ENCODE measurements at places on chromosomes 7 and 10. TPM values are rescaled to one million over a fixed set of nuclear protein-coding genes. Genes with fewer than 3 reads are reported as not detected.

The NME8 gene
- not detected for total RNA-seq

DNA sequence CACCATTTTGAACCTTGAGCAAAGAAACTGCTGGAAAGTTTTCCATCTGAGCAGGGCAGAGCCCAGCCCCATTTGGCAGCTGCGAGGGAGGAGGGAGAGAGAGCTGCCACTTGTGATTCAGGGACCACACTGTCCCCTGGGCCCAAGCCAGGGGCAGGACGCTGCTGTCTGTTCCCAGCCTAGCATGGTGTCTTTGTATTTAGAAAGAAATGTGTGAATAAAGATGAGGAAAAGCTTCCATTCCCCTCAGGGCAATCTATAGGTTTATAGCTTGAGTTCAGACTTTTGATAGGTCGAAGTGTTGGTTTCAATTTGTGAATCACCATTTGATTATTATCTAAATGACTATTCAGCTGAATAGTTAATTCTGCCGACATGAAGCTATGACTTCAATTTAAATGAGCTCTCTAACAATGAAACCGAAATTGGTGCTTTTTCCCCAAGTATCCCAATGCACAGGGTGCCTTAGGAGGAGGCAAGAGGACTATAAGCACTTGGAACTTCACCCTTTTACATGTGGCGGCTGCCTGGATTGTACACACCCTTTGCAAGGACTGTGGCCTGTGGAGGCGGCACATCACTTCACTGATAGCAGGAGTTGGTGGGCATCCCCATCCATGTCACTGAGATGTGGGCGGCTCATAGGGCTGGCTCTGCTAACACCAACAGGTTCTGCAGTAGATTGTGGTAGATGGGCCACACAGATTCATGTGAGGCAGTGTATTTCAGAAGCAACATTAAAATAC, 223.5 kb downstream of the CCDC3 start:
- DNase-seq: no peak

GRCh38 chr10:66786709-66787108, 139.1 kb upstream of the LRRTM3 start:
- DNase-seq: no peak

GRCh38 chr10:55174419-55174818, 373.4 kb upstream of the PCDH15 start:
- DNase-seq: no peak

- no peak for DNase-seq
These were observed 29.0 kb downstream of the NEUROD6 start for GRCh38 chr7:31311552-31311951.

GRCh38 chr10:28925121-28925663, 247.9 kb downstream of the BAMBI start:
- DNase-seq: no peak

DNA sequence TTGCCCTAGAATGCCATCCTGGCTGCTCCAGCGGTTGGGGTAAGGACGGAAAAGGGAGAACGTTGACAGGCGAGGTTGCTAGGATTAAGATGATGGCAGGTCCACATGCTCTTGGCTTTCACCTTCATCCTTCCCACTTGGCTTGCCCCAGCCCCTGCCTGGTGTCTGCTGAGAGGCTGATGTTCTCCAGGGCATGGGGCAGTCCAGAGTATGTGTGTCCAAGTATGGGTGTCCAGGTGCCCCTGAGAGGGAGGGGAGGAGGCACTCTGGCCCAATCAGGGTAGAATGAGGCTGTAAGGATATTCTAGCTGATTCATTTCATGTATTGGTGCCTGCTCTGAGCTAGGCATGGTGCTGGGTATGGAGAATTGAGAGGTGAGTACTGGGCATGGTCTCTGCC, 12.6 kb downstream of the NEURL1 start:
- no peak for DNase-seq

- no peak for DNase-seq
These were observed 55.9 kb upstream of the AHR start for GRCh38 chr7:17242504-17242903.

Measured in glutamatergic neuron (in vitro differentiated cells).